ENCODE measurements at places on chromosomes 2 and 18.
A peak's percentile ranks its signal among the peaks of the same experiment; 100 is the strongest.

GRCh38 chr2:111623380-111623779 lies 260.6 kb downstream of the ANAPC1 start:
- DNase-seq: no peak

DNA sequence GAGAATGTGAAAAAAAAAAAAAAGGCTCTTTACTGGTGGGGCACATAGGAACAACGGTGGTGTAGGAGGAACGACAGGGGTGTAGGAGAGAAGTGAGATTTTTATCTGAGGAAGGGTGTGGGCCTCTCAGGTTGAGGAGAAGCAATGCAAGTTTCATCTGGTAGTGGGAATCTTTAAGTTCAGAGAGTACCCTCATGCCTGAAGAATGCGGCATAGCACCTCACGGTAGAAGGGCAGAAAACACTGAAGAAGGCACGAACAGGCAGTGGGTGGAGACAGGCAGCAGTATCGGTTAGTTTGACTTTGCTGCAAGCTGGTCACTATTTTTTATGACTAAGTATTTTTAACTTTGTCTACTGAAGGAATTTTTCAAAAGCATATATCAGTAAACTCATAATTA lies 52.2 kb upstream of the TSPYL6 start:
- DNase-seq: no peak

DNA sequence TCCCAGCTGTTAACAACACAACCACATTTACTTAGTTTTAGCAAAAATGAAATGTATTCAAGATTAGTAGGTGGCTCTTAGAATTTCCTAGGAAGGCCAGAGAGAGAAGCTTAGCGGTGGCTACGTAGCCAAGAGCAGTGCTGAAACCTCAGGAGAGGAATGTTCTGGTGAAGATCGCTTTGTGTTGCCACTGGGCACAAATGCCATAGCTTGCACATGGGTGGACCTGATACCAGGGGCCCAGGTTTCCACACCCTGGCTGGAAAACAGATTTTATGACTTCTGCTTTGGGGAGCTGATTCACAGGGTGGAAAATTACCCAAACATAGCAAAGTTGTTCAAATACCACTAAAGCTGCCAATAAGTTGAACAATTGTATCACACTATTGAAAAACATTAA lies 43.4 kb downstream of the THUMPD2 start:
- no peak for DNase-seq

GRCh38 chr2:152354909-152355308 lies 19.9 kb downstream of the FMNL2 start:
- DNase-seq: no peak

GRCh38 chr2:174717273-174717672 lies 47.0 kb downstream of the CHRNA1 start:
- peak; percentile 58 for DNase-seq

DNA sequence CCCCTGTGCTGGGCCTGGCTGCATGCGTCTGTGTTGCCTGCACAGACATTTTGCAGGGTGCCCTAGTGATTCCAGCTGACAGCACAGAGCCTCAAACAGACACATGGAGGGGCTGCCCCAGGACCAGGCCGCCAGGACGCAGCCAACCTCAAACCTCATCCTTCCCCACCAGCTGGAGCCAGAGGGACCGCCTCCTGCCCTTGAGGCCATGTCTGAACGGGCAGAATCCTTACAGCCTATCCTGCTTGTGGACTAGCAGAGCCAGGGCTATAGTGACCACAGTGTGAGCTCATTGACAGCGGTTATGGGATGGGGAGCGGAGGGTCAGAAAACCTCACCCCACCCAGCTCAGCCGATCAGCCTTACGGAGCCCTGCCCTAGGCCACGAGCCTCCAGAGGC lies 22.4 kb downstream of the ODC1 start:
- DNase-seq: no peak

DNA sequence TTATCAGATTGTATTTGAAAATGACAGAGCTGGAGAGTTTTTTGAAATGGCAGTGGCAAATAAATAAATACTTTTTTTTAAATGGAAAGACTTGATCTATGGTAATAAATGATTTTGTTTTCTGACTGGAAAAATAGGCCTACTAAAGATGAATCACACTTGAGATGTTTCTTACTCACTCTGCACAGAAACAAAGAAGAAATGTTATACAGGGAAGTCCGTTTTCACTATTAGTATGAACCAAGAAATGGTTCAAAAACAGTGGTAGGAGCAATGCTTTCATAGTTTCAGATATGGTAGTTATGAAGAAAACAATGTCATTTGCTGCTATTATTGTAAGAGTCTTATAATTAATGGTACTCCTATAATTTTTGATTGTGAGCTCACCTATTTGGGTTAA lies 30.9 kb downstream of the CD28 start:
- no peak for DNase-seq

DNA sequence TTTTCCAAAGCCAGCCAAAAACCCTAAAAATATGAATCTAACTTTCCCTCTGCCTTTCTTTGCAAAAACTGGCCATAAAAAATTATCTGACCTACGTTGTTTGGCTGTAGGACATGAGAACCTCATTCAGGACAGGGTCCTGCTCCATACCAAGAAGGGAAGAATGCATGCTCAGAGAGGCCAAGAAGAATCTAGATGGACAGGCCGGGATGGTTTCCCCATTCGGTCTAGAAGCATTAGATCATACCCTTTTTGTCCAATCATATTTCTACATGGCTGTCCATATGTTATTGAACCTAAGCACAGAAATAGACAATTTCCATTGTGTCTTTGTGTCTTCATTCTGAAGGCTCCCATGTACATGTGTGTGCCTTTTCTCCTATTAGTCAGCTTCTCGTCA lies 2120.4 kb upstream of the PIK3C3 start:
- no peak for DNase-seq

Measured in mammary epithelial cell (primary cell).